Esophagus squamous epithelium (tissue), 5 donors: ENCODE measurements at places on chromosomes 16 and 17. TPM values are rescaled to one million over a fixed set of nuclear protein-coding genes. Genes with fewer than 3 reads are reported as not detected.

The TMC7 gene
- total RNA-seq = 0.56 TPM

GRCh38 chr16:88967830-88968588 lies 9.0 kb downstream of the CBFA2T3 start:
- DNase-seq = peak; percentile 28

The WIPF2 gene
- total RNA-seq = 11.6 TPM

GRCh38 chr17:8954339-8954738 lies 11.2 kb downstream of the PIK3R5 start:
- DNase-seq = peak; percentile 39

DNA sequence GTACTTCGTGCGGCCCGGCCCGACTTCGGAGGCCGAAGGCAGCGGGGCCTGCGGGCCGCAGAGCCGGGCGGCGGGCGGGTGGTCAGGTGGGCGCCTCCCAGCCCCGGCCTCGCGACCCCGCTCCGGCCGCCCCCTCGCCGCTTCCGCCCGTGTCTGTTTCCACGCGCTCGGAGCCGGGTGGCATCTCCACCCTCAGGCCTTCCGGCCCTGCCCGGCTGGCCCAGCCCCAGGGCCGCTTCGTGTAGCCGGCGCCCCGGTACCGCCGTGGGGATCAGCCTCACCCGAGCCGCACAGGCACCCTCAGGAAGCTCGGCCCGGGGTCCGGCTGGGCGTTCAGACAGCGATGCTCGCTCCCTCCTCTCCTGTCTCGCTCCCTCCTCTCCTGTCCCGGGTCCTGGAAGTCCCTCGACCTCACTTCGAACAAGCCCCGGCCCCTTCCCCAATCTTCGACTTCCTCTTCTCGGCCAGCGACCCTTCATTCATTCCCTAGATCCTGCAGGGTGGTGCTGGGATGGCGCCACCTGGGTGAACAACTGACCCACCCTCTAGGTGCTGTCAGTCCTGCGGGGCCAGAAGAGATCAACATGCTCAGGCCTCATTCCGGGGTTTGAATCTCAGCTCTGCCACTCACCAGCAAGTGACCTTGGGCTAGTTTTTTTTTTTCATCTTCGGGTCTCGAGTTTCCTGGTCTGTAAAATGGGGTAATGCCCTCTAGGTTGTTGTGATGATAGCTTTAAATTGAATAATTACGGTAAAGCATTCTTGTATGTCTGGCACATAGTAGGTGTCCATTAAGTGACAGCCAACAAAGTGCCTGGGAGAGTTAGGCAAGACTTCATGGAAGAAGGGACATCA lies 610 bp downstream of the VPS4A start:
- no peak for DNase-seq
